Nephron progenitor cell (in vitro differentiated cells): ENCODE measurements at places on chromosomes 5 and 9.
A peak's percentile ranks its signal among the peaks of the same experiment; 100 is the strongest.

GRCh38 chr9:110995420-110996340 is 42.6 kb downstream of the LPAR1 start:
- no peak for DNase-seq

DNA sequence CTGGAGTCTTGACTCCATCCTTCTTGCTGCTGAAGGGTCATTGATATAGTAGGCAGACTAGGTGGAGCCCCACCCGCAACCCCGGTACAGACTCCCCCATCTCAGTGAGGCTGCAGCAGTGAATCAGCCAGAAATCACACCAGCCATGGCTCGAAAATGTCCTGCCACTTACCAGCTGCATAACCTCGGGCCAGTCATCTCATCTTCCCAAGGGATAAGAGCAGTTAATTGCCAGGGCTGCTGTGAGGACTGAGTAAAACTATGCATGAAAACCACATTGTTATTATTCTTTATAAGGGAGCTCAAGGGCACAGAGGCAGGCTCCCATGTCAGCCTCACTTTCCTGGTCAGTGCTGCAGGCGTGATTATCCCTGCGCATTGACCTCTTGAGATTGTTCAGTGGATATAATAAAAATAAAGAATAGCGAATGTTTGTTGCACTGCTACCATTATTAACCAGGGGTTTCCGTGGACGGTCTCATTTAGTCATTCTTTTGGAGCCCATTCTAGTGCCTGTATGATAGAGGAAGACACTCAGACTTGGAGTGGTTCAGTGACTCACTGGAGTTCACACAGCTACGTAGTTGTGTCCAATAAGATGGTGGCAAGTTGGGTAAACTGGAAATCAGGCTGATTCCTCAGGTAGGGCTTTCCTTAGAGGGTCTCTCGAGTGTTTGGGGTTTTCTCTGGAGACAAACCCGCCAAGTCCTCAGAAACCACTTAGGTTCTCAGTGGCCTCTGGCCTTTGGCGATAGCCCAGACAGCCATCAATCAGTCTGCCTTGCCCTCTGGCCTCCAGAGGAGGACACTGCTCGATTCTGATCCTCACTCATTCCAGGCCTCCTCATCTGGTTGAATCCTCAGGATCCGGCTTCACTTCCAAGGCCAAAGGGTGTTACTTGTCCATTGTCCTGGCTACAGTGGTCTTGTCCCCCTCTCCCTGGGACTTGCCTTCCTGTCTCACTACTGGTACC is 39.9 kb downstream of the COL15A1 start:
- no peak for DNase-seq

DNA sequence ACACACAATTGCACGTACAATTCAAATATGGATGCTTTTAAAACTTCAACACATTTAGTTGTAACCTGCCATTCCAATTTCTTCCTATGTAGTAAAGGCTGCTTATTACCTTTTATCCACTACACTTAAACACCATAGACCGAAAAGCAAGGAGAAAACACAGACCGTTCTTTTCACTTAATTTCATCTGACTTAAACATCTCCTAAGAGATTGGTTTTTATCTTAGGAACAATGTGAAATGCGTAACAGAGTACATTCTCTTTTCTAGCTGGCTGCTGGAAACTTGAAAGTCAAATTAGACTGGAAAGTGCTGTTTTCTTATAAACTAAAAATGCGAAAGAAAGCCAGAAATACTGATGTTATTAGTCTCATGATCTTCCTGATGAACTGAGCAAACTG is 241.8 kb downstream of the MLLT3 start:
- no peak for DNase-seq

- peak; percentile 73 for DNase-seq
These were observed at the start of gene CDH6 for GRCh38 chr5:31193591-31194467. CDH6 (plus strand) TSS chr5:31193686; CDS start chr5:31267474, 73,788 bp downstream.

GRCh38 chr5:80615266-80615914 is 39.1 kb upstream of the MSH3 start:
- DNase-seq = no peak

- DNase-seq = no peak
These were observed 308.6 kb upstream of the EFNA5 start for GRCh38 chr5:107979291-107979690.

- DNase-seq = no peak
These were observed 211.1 kb downstream of the ICE1 start for GRCh38 chr5:5633579-5633978.

DNA sequence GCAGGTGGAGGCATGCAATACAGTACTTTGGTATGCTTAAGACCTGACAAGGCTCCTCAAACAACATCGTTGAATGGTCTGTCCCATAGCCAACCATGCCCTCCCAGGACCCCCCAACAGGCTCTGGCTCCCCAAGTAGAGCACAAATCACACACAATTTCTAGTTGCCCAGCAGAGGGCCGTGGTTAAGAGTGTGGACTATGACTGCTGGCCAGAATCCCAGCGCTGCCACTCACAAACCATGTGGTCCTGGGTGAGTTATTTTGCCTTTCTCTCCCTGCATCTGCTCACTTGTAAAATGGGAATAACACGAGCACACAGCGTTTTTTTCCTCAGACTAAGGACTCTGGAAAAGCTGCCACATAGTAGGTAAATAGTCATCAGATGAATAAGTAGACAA is 6.5 kb downstream of the CKMT2 start:
- DNase-seq = no peak

- DNase-seq = no peak
These were observed 542.1 kb downstream of the PRR16 start for GRCh38 chr5:121006217-121006616.

- DNase-seq = no peak
These were observed 2.0 kb downstream of the MAML1 start for GRCh38 chr5:179734536-179735164.

- no peak for DNase-seq
These were observed 23.4 kb downstream of the CDK20 start for GRCh38 chr9:87950765-87951488.

DNA sequence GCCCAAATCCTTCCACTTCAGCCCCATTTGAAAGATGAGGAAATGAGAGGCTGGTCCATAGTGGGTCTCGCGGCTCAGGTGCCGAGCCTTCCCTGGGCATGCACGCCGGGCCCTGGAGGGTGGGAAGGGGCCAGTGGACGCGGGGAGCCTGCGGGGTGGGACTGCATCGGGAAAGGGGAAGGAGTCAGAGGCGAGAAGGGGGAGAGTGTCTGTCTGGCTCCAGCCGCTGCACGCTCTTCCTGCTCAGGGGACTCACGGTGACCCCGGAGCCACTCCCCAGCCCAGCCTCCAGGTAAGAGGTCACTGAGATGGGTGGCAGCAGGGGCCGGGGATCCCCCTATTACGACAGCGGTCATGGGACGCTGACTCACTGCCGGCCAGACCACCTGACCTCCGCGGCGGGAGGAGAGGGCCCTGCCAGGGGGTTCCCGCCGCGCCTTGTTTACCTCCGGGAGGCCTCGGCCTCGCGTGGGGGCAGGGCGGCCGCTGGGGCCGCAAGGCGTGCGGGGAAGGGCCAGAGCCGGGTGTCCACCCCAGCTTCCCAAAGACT is 1.9 kb upstream of the SQSTM1 start:
- peak; percentile 57 for DNase-seq

- no peak for DNase-seq
These were observed 98.6 kb upstream of the SLC25A48 start for GRCh38 chr5:135735831-135736230.

DNA sequence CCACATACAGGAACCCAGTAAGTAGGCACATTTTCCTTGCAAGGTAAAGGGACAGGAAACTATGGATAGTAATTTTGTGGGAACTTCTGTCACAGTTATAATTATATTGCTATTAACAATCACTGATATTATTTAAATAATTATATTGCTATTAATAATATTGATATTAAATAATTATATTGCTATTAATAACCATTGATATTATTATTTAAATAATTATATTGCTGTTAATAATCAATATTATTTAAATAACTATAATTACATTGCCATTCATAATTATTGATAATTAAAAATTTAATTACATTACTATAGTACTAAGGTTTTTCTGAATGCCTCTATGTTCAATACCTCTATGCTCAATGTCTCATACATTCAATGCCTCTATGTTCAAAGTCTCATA is 385.6 kb upstream of the SGCD start:
- DNase-seq = no peak

DNA sequence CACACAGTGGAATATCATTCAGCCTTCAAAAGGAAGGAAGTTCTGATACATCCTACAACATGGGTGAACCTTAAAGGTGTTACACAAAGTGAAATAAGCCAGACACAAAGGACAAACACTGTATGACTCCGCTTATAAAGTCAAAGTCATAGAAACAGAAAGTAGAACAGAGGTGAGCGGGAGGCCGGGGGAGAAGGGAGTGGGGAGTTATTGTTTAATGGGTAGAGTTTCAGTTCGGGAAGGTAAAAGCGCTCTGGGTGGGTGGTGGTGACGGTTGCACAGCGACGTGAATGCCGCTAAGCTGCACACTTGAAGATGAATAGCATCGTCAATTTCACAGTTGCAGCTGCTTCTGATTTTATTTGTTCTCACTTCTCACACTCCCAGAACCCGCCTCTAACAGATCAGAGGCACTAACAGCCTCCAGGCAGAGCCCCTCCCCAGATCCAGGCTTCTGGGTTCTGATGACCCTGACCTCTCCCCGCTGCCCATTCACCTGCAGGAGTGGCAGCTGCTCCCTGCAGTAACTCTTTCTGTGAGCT is 34.1 kb downstream of the BNIP1 start:
- no peak for DNase-seq

GRCh38 chr9:98692392-98692791 is 16.3 kb downstream of the GABBR2 start:
- no peak for DNase-seq

DNA sequence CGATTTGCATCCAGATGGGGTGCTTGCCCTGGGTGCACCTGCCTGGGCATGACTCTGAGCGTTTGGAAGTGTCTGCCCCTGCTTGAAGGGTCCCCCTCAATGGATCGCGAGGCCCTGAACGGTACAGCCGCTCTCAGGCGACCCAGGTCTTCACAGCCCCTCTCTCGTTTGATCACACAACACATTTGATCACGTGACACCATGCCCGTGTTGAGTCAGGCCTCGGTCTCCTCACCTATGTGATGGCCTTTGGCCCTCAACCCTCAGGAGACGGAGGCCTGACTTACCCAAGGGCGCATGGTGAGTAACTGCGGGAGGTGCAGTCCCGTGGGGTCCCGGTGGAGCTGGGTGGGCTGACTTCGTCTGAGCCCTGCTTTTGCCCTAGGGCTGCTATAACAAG is 3.0 kb upstream of the ASB6 start:
- DNase-seq = no peak

- DNase-seq = no peak
These were observed 724 bp downstream of the NR2F1-AS1 start for GRCh38 chr5:93580063-93580926.

DNA sequence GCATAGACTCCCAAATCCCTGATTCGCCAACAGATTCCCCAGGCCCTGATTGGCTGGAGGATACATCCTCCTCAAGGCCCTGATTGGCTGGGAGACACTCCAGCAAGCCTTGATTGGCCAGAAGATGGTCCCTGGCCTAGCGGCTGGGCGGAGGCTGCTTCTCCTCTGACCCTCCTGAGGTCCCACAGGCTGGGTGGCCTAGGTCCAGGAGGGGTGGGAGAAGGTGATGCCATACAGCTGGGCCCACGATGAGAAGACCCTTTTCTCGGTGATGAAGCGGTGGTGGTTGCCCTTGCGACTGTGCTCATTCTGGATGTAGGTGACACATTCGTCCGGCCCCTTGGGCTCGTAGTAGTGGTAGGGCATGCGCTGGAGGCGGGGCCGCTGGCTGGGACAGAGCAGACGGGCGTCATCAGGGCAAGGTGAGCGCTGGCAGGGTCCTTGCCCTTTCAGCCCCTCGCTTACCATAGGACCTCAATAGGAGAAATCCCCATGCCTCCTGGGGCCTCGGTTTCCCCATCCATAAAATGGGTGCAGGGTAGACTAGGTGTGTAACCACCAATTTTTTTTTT is 9.0 kb upstream of the AK1 start:
- DNase-seq = no peak

GRCh38 chr9:137969008-137969407 is 91.4 kb downstream of the CACNA1B start:
- DNase-seq = no peak

GRCh38 chr9:123423311-123423640 is 67.3 kb downstream of the CRB2 start:
- DNase-seq = no peak

DNA sequence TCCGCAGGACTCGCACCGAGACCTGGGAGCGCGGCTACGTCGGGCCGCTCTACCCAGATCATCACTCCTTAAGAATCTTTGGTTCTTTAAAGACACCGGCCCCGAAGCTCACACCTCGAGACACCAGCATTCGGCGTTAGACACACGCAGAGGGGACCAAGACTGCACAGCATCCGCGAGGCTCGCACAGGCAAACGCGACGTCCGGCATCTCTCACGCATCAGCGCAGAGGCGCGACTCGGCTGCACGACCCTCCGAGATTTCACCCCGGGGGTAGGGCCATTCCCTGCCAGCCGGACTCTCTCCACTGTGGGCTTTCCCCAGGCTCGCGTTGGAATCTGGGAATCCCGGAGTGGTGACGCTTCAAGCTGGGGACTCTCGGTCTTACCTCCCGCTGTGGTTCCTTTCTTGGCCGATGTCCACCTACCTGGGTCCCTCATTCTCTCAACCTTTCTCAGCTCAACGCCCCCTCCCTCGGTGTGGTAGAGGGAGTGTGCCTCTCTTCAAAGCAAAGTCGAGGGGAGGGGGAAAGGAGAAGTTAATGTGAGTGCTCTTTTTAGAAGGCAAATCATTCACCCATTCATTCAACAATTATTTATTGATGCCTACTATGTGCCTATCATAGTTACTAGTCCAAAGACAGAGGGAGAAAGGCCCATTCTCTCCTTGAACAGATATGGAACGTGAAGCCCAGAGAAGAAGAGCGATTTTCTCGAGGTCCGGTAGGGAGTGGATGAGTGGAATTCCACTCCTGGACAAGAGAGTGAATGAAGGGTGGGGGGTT is 1.3 kb upstream of the HAND1 start:
- no peak for DNase-seq

GRCh38 chr9:79026316-79026715 is 545.4 kb upstream of the TLE4 start:
- no peak for DNase-seq

GRCh38 chr9:86494644-86495111 is 140.5 kb upstream of the TUT7 start:
- no peak for DNase-seq

GRCh38 chr5:142511358-142511757 is 174.5 kb downstream of the FGF1 start:
- no peak for DNase-seq

- DNase-seq = no peak
These were observed 7.7 kb upstream of the TLE4 start for GRCh38 chr9:79564105-79564504.

DNA sequence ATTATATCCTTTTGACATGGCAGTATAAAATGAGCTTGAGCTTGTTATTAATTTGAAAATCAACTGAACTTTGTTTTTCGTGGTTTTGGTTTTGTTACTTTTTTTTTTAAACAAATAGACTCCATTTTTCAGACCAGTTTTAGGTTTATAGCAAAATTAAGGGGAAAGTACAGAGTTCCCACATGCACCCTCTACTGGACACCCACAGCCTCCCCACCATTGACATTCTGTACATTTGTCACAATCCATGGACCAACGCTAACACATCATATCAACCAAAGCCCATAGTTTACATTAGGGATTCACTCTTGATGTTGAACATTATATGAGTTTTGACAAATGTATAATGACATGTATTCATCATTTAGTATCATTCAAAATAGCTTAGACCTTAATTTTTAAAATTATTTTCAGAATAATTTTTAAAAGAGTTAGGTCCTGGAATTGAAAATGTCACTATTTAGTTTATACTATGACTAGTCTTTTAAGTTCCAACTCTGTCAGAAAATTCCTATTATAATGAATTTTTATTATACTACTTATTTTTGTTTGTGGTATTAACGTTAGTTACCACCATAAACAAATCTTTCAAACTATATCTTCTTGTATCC is 35.3 kb upstream of the JMY start:
- no peak for DNase-seq
